ENCODE measurements at places on chromosomes 3 and 15.

GRCh38 chr15:85351965-85352364 lies 28.4 kb upstream of the AKAP13 start:
- no peak for DNase-seq

DNA sequence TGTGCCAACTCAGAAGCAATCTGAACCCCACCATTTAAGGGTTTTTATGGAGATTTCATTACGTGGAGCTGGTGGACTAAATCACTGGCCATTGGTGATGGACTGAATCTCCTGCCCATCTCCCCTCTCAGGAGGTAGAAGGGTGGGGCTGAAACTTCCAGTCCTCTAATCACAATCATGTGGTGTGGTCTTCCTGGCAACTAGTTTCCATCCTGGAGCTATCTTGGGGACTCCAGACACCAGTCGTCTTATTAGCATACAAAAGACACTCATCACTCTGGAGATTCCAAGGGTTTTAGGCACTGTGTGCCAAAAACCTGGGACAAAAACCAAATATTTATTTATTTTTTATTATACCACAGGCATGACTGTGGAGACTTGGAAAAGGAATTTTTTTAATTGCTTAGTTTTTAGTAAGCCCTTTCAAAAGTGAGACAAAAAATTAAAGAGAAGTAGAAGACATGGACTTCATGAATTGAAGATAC lies 203.6 kb downstream of the WNT5A start:
- no peak for DNase-seq

DNA sequence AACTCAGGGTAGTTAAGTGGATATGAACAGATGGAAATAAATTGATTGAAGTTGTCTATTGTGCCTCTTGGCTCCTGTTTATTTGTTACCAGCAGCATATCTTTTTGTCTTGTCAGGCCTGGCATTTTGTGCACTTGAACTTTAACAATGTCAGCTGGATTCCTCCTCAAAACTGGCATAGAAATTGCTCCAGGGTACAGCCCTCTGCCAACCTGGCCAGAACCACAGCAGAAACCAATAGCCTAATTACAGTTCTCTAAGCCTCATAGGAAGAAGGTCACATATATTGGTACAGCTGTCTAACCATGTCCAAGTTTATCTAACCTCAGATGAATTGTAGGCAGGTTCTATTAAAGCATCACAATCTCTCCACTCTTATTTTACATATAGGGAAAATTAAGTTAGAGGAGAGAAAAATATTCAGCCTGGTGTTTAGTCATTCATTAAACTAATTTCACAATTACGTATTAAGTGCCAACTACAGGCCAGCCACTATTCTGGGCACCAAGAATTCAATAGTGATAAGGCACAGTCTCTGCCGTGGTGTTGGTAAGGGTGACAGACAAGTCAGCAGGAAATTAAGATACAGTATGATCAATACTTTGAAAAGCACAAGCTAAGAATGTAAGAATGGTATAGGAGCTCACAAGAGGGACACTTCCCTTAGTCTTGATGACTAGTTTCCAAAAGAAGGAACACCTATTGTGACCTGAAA lies 452.9 kb upstream of the NECTIN3 start:
- DNase-seq, result no peak

DNA sequence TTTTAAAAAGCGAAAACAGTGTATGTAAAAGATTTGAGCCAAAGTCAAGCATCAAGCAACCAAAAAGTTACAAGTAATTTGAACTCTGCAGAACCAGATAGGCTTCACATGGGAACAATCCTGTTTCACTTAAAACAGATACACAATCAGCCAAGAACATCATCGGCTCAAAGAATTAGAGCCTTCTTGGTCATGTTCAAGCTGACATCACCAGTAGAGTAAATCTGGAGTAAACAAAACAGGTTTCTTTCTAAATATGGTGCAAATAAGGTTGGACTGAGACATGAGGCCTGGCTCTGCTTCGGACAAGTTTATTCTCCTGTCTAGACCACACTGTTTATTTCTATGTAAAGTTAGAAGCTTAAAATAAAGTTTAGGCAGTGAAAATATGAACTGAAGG lies 116.0 kb downstream of the GMNC start:
- no peak for DNase-seq

DNA sequence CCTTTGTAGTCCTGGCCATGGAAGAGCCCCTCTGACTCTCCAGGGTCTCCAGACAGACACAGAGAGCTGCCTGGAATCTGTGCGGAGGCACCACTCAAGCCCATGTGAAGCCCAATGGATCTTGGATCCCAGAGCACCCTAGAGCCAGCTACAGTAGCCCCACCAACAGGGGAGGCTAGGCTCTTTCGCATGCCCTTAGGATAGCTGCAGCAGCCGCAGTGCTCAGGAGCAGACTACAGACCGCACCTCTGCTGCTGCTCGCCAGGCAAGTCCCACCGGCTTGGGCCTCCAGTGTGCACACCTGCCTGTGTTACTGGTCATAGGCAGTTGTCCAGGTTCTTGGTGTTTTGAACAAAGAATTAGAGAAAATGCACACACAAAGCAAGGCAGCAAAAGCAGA lies 131.6 kb downstream of the SPATA16 start:
- DNase-seq, result no peak

GRCh38 chr15:52491472-52491871 lies 37.2 kb downstream of the MYO5A start:
- no peak for DNase-seq

GRCh38 chr3:55687526-55687925 lies 200.4 kb upstream of the WNT5A start:
- DNase-seq, result no peak

All from stimulated activated CD4-positive, alpha-beta T cell treated with anti-CD3 and anti-CD28 coated beads, Interleukin-15, amount 100 ng/mL, for 48 hours (primary cell).